ENCODE measurements at places on chromosomes 5 and 9.
A peak's percentile ranks its signal among the peaks of the same experiment; 100 is the strongest.

DNA sequence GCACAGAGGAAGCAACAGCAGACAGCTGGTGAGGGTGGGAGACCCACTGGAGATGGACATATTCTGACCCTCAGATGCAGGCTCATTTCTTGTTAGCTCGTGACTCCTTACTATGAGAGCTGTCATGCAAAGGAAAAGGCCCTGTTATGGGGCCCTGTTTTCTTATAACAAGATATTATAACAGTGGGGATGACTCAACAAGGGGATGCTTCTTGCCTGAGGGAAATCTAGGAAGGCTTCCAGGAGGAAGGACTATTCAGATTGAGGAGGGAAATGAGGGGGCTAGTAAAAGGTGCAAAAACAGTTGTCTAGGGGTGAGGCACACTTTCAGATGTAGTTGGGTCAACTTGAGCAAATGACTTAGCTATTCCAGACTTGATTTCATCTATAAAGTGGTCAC, 83.0 kb downstream of the DAB2IP start:
- no peak for DNase-seq

DNA sequence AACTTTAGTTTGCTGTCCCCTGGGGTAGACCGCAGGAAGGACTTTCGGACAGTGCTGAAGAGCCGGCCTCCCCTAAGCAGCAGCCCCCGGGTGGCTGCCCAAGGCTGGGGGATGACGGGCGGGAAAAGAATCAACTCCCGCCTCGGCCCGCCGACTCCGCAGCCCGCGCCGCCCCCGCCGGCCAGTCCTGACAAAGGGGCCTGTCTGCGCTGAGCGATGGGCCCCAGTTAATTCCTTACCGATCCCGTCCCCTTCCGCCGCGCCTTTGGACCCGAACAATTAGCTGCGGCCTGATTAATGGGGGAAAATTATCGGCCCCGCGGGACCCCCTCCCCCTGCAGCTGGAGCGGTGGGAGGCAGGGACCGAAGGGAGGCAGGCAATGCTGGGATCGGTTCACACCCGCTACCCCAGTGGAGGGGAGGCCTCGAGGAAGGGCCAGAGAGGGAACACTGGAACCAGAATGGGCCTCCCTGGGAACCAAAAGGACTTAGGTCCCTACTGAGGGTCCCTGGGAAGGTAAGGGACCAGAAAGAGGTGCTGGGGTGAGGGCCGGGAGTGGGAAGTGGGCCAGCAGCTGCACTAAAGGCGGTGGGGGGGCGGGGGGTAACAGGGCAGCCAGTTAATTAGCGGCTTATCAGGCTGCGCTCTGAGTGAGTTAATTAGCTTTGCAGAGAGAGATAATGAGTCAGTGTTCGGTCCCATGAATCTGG, 4.2 kb downstream of the ARID3C start:
- DNase-seq = no peak

GRCh38 chr9:97761056-97761598, 64.0 kb upstream of the XPA start:
- no peak for DNase-seq

DNA sequence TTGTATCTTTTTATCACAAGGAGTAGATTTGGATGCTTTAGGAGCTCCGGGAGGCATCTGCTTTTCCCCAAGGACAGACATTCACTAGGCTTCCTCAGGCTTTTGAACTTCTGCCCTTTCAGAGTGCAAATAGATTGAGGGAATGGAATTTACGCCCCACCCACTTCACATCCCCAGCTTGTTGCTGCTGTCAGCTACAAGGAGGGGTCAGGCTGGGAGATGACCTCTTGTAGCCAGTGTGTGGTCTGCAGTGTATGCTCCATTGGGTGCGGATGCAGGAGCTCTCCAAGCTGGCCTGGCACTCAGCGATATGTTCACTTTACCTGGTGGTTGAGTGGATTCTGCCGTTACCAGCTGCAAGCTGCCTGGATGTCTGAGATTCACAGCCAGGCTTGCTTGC, 6.4 kb downstream of the TNFSF15 start:
- no peak for DNase-seq

- DNase-seq = no peak
Observed at GRCh38 chr9:77769246-77769645, 121.1 kb upstream of the GNA14 start.

DNA sequence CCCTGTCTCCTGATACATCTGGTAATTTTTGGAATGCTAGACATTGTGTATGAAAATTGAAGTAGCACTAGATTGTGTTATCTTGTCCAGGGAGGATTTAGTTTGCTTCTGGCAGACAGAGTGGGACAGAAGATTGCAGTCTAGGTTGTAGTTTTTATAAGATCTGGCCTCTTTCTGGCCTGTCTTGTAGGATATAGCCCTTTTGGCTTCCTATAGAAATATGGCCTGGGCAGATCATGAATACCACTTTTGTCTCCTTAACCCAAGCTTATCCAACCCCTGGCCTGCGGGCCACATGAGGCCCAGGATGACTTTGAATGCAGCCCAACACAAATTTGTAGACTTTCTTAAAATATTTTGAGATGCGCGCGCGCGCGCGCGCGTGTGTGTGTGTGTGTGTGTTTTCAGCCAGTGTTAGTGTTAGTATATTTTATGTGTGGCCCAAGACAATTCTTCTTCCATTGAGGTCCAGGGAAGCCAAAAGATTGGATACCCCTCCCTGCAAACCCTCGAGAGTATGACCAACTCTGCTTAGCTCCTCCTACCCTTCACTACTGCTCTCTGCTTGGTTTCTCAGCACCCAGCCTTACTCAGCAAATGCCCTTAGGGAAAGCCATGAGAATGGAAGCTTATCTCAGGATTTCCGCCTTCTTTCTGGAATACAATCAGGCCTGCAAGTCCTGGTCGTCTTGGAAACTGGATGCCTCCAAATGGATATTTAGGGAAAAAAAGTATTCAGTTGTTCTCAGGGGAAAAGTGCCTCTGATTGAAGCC, 26.5 kb downstream of the ANKRD33B start:
- DNase-seq = peak; percentile 25

DNA sequence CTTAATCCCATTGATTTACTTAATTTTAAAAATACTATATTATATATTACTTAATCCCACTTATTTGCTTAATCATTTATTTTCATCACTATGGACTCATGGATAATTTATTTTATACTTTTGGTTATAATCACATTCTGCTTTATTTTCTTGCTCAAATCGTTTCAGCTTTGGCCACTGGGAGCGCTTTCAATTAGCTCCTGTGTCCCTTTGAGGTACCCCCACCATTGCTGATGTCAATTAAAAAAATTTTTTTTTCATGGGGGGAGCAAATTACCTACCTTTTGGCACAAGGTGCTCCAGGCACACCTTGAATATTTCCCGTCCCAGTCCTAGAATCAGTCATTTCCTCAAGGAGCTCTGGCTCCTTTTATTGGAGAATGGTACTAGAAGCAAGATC, 1.4 kb upstream of the TRIO start:
- no peak for DNase-seq

DNA sequence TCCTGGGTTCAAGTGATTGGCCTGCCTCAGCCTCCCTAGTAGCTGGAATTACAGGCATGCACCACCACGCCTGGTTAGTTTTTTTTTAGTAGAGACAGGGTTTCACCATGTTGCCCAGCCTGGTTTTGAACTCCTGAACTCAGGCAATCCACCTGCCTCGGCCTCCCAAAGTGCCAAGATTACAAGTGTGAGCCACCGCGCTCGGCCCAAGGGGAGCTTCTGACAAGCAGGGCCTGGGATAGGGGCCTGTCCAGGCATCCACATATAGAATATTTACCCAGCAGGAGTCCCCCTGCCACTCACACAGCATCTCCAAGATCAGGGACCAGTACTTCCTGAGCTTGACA, 10.1 kb downstream of the IRF1 start:
- no peak for DNase-seq

DNA sequence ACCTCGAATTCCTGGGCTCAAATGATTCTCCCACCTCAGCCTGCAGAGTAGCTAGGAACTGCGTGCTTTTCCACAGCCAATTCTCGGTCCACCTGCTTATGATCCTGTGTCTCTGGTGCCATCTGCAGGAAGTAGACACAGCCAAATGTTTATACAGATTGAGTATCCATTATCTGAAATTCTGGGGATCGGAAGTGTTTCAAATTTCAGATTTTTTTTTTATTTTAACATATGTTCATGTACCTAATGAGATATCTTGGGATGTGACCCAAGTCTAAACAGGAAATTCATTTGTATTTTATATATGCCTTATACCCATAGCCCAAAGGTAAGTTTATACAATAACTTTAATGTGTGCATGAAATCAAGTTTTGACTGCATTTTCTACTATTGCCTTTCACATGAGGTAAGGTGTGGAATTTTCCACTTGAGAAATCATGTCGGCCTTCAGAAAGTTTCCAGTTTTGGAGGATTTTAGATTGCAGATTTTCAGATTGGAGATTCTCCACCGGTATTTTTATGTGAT, 89.5 kb downstream of the ESM1 start:
- DNase-seq = peak; percentile 4
